Epithelial cell of proximal tubule (primary cell): ENCODE measurements at places on chromosomes 6 and 20. TPM values are rescaled to one million over a fixed set of nuclear protein-coding genes. Genes with fewer than 3 reads are reported as not detected.

UST gene
- total RNA-seq = 1.1 TPM in 2 replicates

DNA sequence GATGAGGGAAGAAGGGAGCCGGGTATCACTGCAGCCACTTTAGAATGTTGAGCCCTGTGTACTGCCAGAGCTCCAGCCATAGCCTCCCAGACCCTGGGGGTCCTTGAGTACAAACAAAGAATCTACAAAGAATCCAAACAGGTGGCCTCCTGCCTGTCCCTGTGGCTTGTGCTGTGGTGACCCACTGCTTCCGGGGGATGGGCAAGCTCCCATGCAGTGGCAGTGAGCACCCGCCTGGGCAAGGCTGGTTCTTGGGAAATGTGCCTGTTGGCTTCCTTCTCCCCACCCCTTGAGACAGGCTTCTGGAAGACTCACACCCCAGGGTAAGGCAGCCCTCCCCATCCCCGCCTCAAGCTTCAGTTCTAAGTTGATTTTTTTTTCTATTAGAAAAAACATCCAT, 13.9 kb downstream of the SIRPA start:
- no peak for DNase-seq

GRCh38 chr6:156885562-156885961, 108.4 kb downstream of the ARID1B start:
- no peak for DNase-seq

DNA sequence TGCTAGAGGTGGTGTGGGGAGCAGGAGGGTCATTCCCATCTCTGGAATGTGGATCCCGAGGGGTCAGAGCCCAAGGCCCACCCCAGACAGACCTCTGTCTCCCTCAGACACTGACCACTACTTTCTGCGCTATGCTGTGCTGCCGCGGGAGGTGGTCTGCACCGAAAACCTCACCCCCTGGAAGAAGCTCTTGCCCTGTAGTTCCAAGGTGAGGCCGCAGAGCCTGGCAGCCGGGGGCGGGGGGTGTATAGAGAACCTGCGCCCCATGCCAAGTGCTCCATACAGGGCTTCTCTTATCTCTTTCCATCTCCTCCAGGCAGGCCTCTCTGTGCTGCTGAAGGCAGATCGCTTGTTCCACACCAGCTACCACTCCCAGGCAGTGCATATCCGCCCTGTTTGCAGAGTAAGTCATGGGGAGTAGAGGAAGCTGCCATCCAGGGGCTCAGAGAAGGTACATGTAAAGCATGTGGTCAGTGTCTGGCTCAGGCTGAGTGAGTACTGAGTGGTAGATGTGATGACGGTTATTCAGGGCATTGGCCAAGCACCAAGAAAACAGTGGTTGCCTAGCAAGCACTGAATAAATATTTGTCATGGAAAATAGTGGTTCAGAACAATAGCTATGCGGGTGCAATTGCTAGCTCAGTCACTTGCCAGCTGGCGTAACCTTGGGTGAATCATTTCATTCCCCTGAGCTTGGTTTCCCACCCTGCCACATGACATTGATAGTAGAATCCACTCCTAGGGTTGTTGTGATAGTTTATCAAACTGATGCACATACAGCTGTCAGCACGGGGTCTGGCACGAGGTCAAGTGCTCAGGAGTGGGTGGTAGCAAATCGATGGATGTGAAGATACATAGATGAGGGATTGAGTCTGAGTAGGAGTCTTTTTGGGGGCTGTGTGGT, 3.5 kb downstream of the PIGT start:
- peak; percentile 92 for DNase-seq

CTCFL gene
- total RNA-seq = 0.07 and 0.12 TPM in 2 replicates

RHAG gene
- total RNA-seq = not detected in 2 replicates

SH3BGRL2 gene
- 10.3 and 13.9 TPM in 2 replicates for total RNA-seq

DNA sequence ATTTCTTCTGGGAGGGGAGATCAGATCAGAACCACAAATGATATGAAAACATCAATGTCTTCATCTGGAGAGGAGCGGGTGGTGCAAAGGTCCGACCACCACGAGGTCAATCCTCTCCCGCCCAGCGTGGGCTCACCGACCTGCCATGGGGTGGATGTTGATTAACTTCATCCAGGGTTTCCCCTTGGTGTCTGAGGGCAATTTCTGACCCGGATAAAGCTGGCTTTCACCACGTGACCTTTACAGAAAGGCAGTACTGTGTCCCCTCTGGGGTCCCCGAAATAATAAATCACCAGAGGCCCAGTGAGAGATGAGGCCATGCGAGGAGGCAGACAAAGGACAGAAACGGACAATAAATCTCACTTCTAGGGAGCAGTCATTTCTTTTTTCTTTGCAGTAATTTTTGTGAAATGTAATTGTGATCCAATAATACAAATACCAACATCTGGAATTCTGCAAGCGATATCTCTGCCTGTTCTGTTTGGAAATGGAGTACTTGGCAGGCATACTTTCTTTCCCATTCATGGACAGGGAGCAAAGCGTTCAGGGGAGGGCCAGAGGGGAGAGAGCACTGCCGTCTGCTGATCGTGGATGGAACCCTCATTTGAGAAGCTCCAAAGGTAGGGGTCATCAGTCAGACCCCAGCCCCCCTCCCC, 55.1 kb upstream of the APCDD1L start:
- DNase-seq = no peak
